ENCODE measurements at places on chromosomes 11 and 22.
A peak's percentile ranks its signal among the peaks of the same experiment; 100 is the strongest.

DNA sequence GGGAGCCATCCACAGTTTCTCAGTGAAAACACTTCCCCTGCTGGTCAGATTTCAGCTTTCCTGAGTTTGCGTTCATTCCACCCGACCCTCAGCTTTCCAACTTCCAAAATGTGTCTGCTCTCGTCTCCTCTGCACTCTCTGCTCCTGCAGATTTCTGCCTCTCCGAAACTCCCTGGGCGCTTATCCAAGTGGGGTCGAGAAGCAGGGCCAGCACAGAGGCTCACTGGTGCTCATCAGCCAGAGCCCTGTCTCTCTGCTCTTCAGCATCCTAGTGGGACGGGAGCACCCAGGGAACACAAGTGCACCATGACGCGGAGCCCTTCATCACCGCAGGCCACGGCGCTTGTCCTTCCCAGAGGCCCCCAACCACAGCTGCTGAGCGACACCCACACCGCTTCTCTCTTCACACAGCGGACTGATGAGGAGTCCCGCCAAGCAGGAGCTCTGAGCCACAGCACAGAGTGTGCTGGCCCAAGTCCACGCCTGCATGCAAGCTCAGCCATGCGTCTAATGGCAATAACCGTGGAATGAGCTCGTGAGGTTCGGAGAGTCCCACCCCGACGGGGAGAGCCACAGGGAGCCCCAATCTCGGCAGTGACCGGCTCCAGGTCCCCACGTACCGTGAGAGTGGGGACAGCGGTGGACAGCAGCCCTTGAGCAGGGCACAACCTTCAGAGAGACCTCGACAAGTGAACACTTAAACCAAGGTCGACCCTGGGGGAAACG, 27.9 kb upstream of the MOB2 start:
- DNase-seq = no peak

- DNase-seq = no peak
These were observed 43.7 kb downstream of the KREMEN1 start for GRCh38 chr22:29116397-29117123.

- DNase-seq = no peak
These were observed 82.9 kb downstream of the PIWIL4 start for GRCh38 chr11:94649964-94650623.

DNA sequence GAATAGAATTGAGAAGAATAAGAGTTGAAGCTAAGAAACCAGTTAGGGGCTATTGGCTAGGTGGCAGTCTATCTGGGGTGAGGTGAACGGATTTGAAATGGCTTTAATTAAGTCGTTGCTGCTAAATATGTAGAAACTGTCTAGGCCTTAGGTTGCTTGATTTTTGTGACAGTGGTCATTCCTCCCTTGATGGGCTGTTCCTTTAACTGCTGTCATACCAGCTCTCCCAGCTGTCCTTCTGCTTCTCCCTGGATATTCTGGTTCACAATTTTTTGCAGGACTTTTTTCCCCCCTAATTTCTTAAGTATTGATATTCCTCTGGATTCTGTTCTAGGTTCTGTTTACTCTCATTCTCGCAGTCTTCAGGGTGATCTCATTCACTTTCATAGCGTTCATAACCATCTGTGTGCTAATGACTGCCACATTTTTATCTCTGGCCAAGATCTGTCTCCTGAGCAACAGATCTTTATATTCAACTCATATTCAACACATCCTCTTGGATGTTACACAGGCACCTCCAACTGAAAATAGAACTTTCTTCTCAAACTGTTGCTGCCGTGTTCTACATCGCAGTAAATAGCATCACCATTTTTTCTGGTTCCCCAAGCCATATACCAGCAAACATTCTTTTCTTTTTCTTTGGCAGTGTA, 134.1 kb downstream of the UVRAG start:
- no peak for DNase-seq

- DNase-seq = no peak
These were observed 972.1 kb downstream of the TBC1D22A start for GRCh38 chr22:47734511-47734910.

DNA sequence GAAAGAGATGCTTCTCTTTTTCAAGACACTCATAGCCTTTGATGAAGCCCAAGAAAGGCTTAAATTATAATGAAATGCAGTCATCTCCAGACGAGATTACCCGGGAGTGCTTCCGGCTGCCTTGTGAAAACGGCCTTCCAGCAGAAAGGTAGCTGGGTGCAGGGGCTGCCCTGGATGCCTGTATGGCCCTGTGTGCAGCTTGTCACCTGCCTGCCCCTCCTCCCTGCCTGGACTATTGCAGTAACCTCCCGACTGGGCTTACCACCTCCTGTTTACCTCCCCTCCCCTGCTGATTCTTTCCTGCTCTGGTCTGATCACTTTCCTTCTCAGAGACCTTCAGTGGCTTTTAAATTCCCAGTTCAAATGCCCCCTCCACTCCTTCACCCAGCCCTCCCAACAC, 126.4 kb upstream of the SYT13 start:
- DNase-seq = no peak

- DNase-seq = no peak
These were observed 232.4 kb downstream of the MIAT start for GRCh38 chr22:26889802-26890201.

DNA sequence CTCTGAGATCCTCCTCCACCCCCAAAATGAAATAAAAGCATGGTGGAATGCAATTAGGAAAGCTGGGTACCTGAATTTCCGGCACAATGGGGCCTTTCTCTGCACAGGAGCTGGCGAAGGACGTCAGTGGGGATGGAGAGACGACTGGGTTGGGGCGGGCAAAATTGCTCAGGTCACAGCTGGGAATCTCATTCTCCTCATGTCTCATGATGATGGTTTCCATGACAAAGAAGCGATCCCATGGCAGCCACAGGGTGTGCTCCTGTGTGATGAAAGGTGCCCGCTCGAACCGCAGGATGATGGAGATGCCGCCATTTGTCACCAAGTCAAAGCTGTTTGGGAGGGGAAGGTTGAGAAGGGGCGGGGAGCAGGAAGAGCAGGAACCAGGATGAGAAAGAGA, 157.6 kb upstream of the NARS2 start:
- no peak for DNase-seq

GRCh38 chr22:28930357-28931007, 47.1 kb downstream of the ZNRF3 start:
- DNase-seq = no peak

GRCh38 chr11:126411971-126412381, 56.5 kb downstream of the ST3GAL4 start:
- DNase-seq = no peak

- DNase-seq = no peak
These were observed 23.3 kb downstream of the P4HA3 start for GRCh38 chr11:74288161-74288560.

- no peak for DNase-seq
These were observed 201.9 kb upstream of the SESN3 start for GRCh38 chr11:95432714-95433503.

GRCh38 chr22:30267382-30268302, 991 bp upstream of the OSM start:
- DNase-seq = peak; percentile 71

DNA sequence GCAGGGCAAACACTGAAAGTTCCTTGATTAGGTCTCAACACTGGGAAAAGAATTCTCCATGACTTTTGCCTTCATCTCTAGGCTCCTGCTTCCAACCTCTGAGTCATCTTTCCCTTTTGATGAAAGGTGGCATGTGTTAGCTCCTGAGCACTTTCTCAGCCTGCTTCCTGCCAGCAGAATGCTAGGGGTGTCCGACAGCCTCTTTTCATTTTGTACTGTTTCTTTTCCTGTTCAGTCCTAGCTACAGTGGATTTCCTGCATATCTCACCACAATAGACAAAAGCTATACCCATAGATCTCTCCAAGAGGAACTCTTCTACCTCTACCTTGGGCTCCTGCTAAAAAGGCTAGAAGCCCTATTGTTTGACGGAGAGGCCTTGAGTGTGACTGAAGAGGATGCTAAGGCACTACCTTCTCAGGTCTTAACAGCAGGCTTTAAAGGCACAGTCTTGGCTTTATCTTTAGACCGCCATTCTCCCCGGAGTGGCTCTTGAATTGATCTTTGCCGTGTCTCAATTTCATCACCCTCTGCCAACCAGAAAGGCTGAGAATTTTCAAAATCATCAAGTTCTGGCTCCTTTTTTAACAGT, 145.5 kb downstream of the RBFOX2 start:
- no peak for DNase-seq

DNA sequence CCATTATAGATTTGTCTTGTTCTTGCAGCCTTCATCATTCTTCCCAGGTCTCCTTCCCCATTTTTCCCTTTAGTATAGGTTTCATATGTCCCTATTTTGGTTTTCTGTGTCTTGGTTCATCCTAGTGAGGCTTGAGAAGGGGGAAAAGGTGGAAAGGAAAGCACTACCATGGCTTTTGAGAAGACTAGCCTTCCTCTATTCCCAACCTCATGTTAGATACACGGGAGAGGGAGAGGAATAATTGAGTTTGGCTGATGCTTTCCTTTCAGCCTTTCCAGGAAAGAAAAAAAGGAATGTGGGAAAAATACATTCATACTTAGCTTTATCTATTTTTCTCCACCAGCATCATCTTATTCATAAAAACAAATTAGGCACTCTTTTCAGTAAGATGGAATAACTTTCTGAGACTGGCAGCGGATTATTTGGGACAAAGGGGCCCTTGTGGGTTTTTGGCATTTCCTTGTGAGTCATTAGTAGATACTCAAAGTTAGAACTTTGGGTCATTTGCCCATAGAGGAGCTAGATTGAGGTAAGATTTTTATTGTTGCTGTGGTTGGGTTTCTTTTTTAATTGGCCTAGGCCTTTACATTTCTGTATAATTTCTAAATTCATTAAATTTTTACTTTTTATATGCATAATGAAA, 23.8 kb downstream of the CAPRIN1 start:
- DNase-seq = no peak

GRCh38 chr11:44564670-44565210, 723 bp upstream of the CD82 start:
- no peak for DNase-seq

DNA sequence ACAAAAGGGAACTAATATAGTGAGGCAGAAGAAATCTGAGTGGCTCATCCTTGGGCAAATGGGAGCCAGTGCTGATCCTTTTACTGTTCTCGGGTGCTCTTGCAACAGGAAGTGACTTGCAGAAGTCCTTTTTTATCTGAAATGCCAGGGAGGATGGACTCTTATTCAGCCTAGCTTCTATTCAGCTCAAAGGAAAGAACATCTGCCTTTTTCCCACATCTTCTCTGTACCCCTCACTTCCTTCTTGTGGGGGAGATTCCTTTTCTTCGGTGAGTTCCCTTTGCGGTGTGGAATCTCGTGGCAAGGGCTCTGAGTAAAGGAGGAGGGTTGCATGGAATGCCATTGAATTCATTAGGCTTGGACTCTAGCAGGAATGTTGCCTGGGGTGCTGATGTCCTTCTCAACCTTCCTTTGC, 76.2 kb downstream of the ZBTB16 start:
- no peak for DNase-seq

- DNase-seq = no peak
These were observed 251.2 kb downstream of the ETS1 start for GRCh38 chr11:128336203-128336602.

GRCh38 chr22:45478108-45478771, 24.4 kb upstream of the FBLN1 start:
- no peak for DNase-seq

GRCh38 chr11:84234462-84235202, 948.5 kb upstream of the CCDC90B start:
- no peak for DNase-seq

DNA sequence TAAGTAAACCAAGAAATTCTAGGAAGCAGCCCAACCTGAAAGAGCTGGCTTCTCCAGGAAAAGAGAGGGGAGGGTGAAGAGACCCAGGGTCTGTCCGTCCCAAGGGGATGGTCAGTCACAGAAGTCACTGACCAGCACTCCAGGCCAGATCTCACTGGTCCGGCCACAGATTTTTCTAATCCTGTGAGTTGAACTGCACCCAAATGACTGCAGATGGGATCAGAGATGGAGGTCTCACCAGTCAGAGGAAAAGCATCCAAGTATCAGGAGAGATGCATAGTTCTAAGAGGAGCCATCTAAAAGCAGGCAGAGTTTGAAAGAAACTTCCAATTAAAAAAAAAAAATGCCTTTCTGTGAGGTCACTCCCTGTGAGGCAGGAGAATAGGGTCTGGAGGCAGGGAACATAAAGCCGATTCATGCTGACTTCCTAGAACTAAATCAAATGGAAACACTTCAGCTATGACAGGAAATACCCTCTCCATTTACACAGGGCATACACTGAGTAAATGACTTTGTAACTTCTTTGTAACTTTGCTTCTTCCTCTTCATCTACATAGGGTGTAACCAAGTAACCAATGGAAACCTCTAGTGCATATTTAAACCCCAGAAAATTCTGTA, 144.5 kb downstream of the CCDC34 start:
- no peak for DNase-seq

DNA sequence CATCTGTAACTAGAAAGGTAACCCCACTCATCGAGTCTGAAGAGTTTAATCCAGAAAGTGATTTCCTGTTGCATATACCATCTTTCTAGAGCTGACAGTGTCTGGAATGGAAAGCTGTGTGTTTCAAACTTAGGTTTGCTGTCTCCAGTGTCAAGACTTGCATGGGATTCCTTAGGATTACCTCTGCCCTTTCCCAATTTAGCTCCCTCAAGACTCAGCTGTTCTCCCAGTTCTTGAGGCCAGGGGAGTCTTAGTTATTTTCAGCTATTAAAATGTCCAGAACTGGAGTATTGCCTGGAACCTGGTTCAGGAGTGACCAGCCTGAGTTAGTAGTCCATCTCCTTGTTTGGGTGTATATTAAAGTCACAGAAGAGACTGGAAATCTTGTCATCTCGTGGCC, 25.0 kb upstream of the LDHA start:
- DNase-seq = no peak

DNA sequence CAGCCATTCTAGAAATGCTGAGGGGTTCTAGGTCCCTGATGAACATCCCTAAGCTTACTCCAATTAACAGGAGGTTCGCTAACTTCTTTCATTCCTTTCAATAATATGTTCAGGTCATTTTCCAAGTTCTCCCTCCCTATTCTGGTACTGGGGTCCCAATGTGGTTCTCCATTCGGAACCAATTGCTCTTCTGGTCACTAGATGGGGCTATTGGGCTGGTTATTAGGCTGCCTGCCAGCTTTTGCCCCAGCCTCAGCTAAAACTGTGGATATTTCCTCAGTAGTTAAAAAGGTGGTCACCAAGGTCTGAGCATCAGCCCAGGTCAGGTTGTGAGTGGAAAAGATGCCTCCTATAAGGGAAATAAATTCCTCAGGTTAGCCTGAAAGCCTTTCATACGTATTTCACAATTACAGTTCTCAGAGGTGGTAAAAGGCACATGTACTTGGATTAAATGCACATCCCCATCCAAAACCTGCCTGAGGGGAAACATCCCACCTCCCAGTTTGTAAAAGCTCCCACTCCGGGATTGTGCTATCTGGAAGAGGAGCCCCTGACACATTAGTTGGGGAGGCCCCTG, 161.1 kb upstream of the CCDC179 start:
- peak; percentile 1 for DNase-seq

Data from CD4-positive, alpha-beta T cell treated with Interleukin-10 for 1 hour (primary cell).